Osteoblast (primary cell): ENCODE measurements at places on chromosomes 3 and 15. TPM values are rescaled to one million over a fixed set of nuclear protein-coding genes. Genes with fewer than 3 reads are reported as not detected.
A peak's percentile ranks its signal among the peaks of the same experiment; 100 is the strongest.

- DNase-seq = no peak
Measured at GRCh38 chr15:47616876-47617275, 100.4 kb upstream of the SEMA6D start.

DNA sequence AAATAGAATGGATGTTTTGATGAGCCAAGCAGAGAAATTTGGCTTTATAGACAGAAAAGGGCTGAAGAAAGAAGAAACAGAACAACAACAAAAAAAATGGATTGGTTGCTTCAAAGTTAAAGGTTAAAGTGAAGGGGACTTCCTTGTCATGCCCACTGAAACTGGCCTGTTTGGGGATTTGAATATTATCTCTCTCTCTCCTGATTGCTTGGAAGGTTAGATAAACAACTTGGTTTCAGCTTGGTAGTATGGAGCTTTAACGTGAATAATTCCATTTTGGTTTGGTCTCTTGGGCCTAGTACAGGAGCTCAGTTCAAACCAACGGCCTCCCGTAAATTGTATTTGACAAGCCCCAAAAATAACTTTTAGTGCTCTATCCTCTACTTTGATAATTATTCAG is 70.8 kb upstream of the MBNL1 start:
- DNase-seq = no peak

GRCh38 chr15:31352911-31353811 is 26.5 kb downstream of the KLF13 start:
- peak; percentile 98 for DNase-seq

DNA sequence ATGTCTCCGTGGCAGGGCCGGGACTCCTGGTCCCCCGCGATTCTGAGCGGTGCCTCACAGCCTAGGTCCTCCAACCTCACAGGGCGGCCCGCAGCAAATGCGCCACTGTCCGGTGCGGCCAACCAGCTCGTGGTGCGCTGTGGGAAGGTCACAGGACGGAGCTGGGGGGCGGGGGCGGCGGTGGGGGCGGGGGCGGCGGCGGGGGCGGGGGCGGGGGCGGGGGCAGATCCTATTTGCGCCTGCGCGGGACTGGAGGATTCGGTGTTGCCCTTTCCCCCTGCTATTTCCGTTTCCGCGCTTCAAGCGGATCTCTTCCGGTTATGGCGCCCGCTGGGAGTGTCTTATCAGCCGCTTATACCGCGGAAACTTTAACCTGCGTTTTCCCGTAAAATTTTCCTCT is 106.7 kb upstream of the SNRPN start:
- DNase-seq = peak; percentile 79

DNA sequence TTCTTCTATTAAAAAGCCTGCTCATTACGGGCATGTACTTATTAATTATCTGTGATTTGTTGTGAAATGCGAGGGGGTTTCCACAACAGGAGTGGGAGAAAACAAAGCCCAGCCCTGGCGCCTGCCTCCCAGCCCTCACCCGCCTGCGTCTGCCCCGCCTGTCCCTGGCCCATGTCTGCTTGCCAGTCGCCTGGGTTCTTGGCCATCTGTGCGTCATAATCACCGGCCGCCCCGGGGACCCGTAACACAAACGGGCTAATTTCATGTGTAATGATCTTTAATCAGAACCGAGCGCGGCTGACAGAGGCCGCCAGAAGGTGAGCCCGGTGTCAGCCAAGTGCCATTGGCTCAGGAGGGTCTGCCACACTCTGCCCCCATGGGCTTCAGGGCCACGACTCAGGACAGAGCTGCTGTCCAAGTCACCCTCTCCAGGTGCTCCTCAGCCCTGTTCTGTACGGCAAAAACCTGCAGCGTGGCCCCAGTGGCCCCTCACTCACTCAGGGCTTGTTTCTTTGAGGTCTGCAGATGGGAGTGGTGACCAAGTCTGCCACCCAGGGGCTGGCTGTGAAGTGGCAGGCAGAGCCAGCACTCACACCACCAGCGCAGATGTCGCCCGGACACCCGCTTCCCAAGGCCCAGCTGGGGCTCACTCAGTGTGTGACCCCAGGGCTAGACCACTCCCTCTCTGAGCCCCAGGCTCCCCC is 28.8 kb upstream of the TMEM115 start:
- no peak for DNase-seq

DNA sequence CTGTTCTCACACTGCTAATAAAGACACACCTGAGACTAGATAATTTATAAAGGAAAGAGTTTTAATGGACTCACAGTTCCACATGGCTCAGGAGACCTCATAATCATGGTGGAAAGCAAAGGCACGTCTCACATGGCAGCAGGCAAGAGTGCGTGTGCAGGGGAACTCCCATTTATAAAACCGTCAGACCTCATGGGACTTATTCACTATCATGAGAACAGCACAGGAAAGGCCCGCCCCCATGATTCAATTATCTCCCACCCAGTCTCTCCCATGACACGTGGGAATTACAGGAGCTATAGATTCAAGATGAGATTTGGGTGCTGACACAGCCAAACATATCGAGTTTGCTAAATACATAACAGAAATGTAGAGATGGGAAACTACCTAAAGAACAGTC is 39.5 kb upstream of the DGKG start:
- no peak for DNase-seq

DNA sequence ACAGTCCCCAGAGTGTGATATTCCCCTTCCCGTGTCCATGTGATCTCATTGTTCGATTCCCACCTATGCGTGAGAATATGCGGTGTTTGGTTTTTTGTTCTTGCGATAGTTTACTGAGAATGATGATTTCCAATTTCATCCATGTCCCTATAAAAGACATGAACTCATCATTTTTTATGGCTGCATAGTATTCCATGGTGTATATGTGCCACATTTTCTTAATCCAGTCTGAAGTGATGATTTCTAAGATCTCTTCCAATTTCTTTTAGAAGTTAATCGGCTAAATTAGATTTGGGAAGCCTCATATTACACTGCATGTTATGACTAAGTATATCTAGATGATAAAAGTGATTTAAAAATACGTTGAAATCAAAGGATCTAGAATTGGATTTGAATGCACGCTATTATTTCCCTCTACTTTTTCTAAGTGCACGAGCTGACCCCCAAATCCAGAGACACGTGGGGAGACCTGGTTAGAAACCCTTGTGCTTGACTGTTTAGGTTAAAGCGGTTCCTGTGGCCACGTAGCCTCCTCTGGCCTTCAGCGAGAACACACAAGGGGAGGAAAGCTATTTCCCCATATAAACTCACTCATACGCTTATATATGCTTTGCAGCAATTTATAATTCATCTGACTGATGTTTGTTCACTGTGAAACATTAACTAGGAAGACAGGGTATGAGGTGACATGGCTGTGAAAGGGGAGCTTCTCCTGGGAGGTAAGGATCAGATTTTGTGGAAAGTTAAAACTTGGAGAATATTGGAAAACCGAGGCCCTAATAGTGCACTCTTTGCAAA is 243.8 kb downstream of the PDZRN3 start:
- DNase-seq = no peak

GRCh38 chr3:49255112-49255511 is 21.9 kb downstream of the C3orf62 start:
- DNase-seq = no peak

DNA sequence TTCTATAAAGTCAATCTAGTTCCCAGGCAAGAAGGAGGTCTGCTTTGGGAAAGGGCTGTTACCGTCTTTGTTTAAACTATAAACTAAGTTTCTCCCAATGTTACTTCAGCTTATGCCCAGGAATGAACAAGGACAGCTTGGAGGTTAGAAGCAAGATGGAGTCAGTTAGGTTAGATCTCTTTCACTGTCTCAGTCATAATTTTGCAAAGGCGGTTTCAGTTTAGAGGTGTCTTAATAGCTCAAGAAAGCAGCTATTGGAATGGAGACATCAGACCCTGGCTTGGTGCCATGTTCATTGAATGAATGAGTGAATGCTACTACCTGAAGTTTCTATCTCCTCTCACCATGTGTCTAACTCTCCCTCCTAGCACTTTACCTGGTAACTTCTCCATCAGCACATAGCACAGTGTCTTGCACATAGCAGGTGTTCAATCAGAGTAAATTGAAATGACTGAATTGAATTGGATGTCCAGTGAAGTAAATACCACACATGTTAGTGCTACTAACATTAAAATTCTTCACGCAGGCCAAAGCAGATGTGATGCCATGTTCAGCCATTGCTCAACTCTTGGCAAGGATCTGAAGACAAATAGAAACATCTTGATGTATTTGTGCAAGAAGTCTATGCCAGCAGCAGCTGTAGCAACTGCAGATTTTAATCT is 28.2 kb downstream of the CLEC3B start:
- no peak for DNase-seq

DNA sequence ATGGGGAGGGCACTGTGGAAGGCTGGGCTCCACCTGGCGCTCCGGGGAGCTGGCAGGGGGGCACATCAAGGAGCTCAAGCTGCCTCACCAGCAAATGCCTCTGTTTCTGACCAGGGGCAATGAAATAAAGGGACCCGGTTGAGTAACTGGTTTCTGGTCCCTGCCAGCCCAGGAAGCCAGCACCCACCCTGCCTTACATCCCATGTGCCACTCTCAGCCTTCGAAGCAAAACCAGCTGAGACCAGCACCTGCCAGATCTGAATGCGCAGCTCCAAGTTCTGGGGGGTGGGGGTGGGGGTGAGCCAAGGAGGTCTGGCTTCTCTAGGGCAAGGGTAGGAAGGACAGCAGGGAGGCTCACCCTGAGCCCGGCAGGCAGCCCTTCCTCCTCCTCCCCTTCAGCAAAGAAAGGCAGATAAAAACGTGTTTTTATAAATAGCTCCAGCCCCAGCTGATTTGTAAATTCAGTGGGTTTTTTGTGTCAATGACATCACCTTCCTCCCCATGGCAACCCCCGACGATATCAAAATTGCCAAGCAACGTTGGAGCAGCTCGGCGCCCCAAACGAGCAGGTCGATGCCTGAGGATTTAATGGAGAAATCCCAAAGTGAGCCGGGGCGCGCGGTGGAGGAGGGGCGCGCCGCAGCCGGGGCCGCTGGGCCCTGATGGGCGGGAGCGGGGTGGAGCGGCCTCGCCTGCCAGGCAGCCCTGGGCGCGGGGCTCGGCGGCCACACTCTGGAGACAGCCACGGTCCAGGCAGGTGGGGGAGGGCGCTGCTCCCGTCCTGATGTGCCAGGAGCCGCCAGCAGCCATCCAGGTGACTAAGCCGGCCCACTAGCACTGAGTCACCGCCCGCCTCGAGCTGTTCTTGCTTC is at the start of gene PAK6:
Gene PAK6, plus strand, starts transcription at position 532 of the 872 bp plus-strand sequence. CDS start 25,723 bp downstream, outside the sequence.
- peak; percentile 97 for DNase-seq

DNA sequence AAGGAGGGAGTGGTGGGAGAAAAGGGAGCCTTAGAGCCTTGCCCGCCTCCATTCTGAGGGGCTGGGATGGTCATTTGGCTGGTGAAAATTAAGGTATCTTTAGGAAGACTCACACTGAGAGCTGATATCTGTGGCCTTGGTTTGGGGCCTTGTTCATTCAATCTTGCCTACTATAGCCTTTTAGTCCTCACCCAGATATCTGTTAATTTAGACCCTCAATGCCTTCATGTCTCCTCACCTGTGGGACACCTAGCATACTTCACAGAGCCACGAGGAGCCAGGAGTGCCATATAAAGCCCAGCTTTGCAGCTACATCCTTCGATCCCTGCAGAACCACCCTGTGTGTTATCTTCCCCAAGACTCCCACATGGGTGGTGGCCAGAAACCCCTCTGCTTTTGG is 4.7 kb upstream of the ARNT2 start:
- peak; percentile 80 for DNase-seq

DNA sequence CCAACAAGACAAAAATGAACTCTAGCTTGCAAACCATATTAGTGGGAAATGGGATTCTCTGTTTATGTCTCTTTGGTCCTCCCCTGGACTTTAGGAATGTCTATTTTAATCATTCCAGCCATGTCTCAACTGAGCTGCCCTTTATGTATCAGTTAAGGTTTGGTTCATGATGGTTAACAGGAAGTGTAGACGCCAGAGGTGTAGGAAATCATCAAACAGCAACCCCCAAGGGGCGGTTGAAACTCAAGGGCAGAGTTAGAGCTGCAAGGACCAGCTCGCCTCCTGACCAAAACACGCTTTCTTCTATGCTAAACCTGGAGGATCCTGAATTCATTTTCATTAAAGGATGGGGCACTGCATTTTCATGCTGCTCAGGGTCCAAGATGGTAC is 53.7 kb upstream of the HEG1 start:
- no peak for DNase-seq

DNA sequence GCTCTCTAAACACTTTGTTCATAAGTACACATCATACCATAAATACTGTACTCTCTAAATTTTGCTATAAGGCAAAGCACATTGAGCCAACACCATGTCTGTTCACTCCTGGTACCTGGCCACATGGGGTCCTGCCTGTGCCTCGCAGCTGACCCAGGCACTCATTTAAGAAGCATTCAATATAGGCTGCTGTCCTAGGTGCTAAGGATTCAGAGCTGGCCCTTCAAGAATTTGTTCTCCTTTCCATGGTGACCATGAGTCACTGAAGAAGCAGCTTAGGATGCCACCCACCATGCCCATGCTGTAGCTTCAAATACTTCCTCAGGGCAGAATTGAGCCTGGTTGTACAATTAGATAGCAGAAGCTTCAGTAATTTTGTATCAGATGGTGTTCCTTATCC is 119.2 kb upstream of the ZBED2 start:
- peak; percentile 57 for DNase-seq

- peak; percentile 68 for DNase-seq
Measured at GRCh38 chr3:63975723-63976122, 47.6 kb downstream of the PSMD6 start.

DNA sequence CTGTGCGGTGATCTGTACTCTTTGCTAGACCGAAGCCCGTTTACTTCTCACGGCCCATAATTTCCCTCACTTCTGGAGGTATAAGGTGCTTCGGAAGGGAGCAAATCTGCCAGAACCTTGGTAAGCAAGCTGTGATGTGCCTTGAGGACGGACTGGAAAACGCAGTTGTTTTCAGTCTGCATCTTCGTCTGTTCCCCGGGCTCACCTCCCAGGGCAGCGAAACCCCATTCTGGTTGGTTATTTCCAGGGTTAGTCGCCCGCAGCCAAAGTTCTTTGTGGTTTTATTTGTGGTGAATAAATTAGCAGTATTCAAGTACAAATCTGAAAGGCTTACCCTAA is 401 bp downstream of the RAMAC start:
- DNase-seq = peak; percentile 81

DNA sequence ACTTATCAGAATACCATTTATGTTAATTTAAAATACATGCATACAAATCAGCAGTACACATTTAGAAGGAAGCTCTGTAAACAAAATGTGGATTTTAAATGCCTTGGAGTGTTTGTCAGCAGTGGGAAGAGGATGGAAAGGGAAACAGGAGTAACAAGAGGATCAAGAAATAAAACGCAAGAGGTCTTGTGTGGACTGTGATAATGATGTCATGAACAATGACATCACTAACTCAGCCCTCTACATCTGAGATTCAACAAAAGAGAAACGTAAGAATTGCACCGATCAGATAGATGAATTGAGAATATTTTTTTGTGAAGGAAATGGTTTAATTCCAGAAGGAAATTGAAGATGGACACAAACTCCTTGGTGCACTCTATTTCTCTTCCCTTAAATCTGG is 44.0 kb upstream of the CNOT10 start:
- DNase-seq = no peak

- DNase-seq = no peak
Measured at GRCh38 chr3:125389282-125389681, 14.2 kb upstream of the ZNF148 start.

Gene GDPGP1
- total RNA-seq = 8.0 and 9.7 TPM in 2 replicates

Gene AADACL2
- not detected in 2 replicates for total RNA-seq

Gene CHD2
- 94.0 and 98.8 TPM in 2 replicates for total RNA-seq

Gene TIPIN
- 7.4 and 9.0 TPM in 2 replicates for total RNA-seq

Gene LRRC3B
- total RNA-seq = not detected in 2 replicates

Gene CISH
- total RNA-seq = 1.1 and 1.2 TPM in 2 replicates

Gene LYZL4
- total RNA-seq = not detected in 2 replicates

Gene SLC15A2
- under 0.01 and 0.29 TPM in 2 replicates for total RNA-seq

Gene CTDSPL
- total RNA-seq = 34.7 and 44.5 TPM in 2 replicates

Gene PPCDC
- 5.6 and 6.5 TPM in 2 replicates for total RNA-seq
